M059J (cell line): ENCODE measurements at places on chromosomes 16 and 17. TPM values are rescaled to one million over a fixed set of nuclear protein-coding genes. Genes with fewer than 3 reads are reported as not detected.
A peak's percentile ranks its signal among the peaks of the same experiment; 100 is the strongest.

DNA sequence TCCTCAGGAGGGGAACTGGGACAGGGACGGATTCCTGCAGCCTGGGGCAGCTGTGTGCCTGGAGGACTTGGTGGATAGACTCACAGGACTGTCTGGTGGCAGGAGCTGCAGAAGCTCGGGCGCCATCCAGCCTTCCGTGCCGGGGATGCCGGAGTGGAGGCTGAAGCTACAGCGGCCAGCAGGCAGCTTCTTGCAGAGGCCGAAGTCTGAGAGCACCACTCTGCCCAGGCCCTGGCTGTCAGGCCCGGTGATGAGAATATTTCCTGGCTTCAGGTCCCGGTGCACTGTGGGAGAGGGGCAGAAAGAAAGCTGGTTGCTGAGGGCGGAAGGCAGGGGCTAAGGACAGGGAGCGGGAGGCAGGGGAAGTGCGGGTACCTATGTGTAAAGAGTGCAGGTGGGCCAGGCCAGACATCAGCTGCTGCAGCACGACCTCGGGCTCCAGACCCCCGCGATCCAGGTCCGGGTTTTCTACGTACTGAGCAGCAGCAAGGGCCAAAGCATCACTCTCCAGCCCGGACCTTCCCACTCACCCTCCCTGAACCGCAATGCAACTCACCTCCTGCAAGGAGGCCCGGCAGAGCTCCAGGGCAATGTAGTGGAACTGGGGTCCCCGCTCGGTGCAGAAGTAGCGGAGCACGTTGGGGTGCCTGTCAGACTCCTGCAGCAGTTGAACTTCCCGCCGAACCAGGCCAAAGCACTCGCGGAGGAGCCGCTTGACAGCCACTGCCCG is 16.1 kb downstream of the PLK1 start:
- no peak for DNase-seq

The NHERF2 gene
- 143 and 175 TPM in 2 replicates for total RNA-seq

GRCh38 chr17:61291451-61292285 is 108.0 kb upstream of the TBX2 start:
- DNase-seq: peak; percentile 44

DNA sequence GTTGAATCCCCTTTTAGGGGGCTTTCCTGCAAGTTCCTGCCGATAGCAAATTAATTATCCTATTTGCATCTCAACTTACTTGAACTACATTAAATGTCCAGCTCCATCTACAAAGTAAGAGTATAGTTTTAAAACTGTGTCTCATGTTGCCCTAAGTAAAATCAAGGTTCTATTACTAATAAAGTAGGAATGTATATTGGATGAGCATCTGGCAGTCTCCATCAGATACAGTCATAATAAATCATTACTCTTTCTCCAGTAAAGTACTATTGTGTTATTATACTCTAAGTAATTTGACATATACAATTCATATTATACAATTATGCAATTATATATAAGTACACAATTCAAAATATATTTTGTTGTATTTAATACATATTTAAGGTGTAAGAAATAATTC is 249.3 kb downstream of the CEP112 start:
- DNase-seq: peak; percentile 13

- DNase-seq: no peak
Observed at GRCh38 chr17:20280851-20281250, 186.5 kb downstream of the LGALS9B start.

DNA sequence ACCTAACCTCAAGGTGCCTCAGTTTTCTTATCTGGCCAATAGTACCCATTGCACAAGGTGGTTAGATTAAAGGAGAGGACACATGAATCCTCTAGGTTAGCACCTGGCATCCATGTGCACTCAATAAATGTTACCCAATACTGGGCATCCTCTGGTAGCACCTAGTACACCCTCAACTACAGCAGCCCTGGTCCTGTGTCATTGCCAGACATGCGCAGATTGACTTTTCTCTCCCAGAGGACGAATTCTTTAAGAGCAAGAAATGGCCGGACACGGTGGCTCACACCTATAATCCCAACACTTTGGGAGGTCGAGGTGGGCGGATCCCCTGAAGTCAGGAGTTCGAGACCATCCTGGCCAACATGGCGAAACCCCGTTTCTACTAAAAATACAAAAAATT is 7.3 kb downstream of the DUSP3 start:
- DNase-seq: no peak

The KCNJ18 gene
- not detected in 2 replicates for total RNA-seq

The ICAM2 gene
- total RNA-seq: 0.84 and 1.0 TPM in 2 replicates

DNA sequence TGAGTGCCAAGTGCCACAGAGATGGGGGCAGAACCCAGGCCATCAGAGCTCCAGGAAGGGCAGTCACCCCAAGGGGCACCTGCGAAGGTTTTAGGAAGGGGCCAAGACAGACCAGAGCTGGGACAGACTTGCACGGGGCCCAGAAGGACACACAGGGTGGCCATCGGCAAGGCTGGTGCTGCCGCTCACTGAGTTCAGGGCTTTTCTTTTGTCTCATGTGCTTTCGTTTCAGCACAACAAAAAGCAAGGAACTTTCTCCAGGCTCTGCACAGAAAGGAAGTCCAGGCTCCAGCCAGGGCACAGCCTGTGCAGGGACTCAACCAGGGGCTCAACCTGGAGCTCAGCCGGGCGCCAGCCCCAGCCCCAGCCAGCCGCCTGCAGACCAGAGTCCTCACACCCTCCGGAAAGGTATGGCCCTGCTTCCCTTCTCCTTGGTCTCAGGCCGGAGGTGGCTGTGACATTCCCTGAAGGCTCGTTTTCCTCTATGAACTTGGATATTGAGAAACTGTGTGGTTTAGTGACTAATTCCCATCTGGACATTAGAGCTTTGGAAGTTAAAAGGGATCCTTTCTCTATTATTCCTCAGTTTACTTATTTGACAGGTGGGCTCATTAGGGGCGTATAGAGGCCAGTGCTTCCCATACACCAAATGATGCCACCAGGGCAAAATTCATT is 37.9 kb downstream of the ELAC2 start:
- DNase-seq: peak; percentile 44

DNA sequence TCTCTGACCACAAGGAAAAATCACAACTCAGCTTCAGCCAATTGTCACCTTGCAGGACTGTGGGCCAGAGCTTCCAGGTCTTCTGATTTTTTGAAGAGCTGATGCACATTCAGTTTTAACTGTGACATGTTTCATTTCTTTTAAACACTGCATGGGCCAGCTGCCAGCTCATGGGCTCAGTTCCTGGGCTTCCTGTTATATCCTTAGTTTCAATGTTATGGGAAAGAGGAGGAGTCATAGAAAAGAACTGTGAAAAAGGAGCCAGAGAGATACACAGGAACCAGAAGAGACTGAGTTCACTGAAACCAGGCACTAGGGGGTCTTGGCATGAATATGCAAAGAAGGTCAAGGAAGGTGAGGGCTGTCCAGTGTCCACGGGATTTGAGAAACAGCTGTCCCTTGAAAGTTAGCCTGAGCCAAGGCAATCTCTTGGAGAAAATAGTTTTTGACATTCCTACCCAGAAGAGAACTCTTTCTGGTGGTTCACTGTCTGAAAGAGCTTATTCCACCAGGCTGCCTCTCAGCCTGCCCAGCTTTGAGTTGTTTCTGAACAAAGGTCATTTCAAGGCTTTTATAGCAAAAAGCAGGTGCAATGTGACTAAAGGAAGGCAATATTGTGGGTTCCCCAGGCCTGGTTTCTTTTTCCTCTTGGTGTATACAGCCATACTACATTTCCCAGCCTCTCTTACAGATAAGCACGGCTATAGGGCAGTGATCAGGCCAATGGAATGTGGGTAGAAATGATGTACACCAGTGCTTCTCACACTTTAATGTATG is 10.5 kb downstream of the PDILT start:
- peak; percentile 50 for DNase-seq

- DNase-seq: peak; percentile 7
Observed at GRCh38 chr17:67369676-67370075, 3.3 kb upstream of the PSMD12 start.

- DNase-seq: peak; percentile 24
Observed at GRCh38 chr17:4913994-4914393, 11.1 kb upstream of the CHRNE start.

- DNase-seq: no peak
Observed at GRCh38 chr17:50279639-50280038, 5.4 kb downstream of the TMEM92 start.

DNA sequence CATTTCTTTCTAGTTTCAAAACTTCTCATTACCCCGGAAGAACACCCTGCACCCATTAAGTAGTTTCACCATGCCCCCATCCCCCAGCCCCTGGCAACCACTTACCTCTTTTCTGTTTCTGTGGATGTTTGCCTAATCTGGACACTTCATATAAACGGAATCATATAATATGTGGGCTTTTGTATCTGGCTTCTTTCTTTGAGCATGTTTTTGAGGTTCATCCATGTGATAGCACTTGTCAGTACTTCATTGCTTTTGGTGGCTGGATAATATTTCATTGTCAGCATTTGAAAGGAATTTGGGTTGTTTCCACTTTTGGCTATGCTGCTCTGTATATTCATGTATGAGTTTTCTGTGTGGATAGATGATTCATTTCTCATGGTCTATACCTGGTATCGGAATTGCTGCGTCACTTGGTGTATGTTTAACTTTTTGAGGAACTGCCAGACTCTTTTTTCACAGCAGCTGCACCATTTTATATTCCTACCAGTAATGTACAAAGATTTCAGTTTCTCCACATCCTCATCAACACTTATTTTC is 30.0 kb upstream of the SLC5A10 start:
- DNase-seq: no peak

DNA sequence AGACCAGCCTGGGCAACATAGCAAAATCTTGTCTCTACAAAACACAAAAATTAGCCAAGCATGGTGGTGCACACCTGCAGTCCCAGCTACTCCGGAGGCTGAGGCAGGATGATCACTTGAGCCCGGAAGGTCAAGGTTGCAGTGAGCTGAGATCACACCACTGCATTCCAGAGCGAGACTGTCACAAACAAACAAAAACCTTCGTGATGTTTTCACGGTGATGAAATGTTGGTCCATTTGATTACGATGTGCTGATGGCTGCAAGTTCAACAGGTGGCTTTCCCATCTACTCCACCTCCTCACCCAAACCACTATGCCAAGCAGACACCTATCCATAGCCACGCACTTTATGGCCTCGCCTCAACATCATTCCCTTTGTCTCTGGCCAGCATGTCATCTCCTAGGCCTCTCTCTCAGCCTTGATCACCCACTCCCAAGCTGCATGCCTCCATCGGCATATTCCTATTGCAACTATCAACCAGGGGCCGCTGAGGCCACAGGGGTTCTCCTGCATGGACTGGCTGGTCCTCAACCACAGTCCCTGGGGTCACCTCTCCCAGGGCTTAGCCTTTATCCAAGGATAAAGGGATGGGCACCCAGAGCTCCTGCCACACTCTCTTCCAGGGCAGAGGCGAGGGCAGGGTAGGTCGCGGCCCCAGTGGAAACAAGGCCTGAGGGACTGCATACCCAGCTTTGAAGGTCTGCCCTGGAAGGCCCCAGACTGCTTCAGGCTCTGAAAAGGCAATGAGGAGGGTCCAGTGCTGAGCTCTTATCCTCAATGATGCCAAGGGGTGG is 17.1 kb upstream of the ALOX15B start:
- no peak for DNase-seq

DNA sequence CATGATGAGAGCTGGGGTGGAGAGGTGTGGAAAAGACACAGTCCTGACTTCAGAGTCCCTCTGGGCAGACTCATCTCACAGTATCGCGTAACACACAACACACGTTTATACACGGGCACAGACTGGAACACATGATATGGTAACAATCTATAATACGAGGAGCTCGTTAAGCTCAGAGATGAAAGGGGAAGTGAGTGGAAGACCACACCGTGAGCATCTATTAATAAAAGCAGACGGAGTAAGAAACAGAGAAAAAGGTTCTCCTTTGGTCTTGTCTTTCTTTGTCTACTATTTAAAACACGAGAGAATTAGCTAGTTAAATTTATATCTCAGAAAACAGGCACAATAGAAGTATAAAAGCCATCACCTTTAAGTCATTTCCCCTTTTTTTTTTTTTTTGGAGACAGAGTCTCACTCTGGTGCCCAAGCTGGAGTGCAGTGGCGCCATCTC is 13.5 kb downstream of the ANKRD11 start:
- DNase-seq: no peak
